Omental fat pad (tissue), 4 donors: ENCODE measurements at places on chromosomes 1 and 21. TPM values are rescaled to one million over a fixed set of nuclear protein-coding genes. Genes with fewer than 3 reads are reported as not detected.

OLIG1 gene
- not detected for total RNA-seq

B3GALT6 gene
- total RNA-seq = 27.1 TPM

PEAR1 gene
- total RNA-seq = 29.5 TPM

TNFRSF4 gene
- 2.9 TPM for total RNA-seq

ETV3L gene
- not detected for total RNA-seq

ADAM30 gene
- not detected for total RNA-seq

KIAA0040 gene
- total RNA-seq = 83.4 TPM
